Spleen (tissue), 13 donors: ENCODE measurements at places on chromosomes 13 and 19. TPM values are rescaled to one million over a fixed set of nuclear protein-coding genes. Genes with fewer than 3 reads are reported as not detected.
A peak's percentile ranks its signal among the peaks of the same experiment; 100 is the strongest.

The SPRY2 gene
- 36.3 TPM for total RNA-seq

DNA sequence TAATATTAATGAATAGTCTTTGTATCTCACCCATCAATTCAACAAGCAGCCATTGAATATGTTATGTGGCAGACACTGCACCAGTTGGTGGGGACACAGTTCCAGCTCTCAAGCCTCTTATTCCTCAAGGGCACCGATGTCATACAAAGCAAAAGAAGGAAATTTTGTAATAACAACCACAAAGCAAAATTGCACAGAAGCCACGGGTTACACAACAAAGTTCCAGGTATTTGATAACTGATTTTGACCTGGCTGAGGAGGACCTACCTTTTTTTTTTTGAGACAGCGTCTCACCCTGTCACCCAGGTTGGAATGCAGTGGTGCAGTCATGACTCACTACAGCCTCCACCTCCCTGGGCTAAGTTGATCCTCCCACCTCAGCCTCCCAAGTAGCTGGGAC, 266.7 kb downstream of the FOXO1 start:
- DNase-seq, result no peak

The KLK10 gene
- total RNA-seq, result not detected

GRCh38 chr19:6593651-6594416, 2.9 kb upstream of the CD70 start:
- DNase-seq, result no peak

GRCh38 chr13:107250628-107251027, 682.7 kb upstream of the ARGLU1 start:
- DNase-seq, result no peak

- DNase-seq, result no peak
Measured at GRCh38 chr13:73767747-73768315, 366.4 kb downstream of the KLF12 start.

- DNase-seq, result no peak
Measured at GRCh38 chr13:59099182-59099974, 1064.3 kb downstream of the DIAPH3 start.

DNA sequence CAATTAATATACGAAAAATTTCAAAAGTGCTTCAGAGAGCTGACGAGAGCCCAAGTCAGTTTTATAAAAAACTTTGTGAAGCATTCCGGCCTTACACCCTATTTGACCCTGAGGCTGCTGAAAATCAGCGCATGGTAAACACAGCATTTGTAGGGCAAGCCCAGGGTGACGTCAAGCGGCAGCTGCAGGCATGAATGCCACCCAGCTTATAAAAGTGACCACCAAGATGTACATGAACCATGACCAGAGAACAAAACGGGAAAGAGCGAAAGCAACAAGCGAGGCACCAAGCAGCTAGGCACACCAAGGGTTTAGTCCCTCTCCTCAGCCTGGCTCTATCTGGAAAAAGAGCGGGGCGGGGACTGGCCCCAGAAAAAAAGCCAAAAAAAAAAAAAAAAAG, 6.0 kb downstream of the SIGLEC11 start:
- DNase-seq, result peak; percentile 52

GRCh38 chr19:56476651-56477428, at the start of gene ZNF667:
Gene ZNF667, minus strand, starts transcription at chr19:56477345. Its CDS starts 14,975 bp downstream, at chr19:56462370.
- peak; percentile 74 for DNase-seq

- DNase-seq, result no peak
Measured at GRCh38 chr13:55615081-55615480, 1525.6 kb upstream of the PRR20A start.

DNA sequence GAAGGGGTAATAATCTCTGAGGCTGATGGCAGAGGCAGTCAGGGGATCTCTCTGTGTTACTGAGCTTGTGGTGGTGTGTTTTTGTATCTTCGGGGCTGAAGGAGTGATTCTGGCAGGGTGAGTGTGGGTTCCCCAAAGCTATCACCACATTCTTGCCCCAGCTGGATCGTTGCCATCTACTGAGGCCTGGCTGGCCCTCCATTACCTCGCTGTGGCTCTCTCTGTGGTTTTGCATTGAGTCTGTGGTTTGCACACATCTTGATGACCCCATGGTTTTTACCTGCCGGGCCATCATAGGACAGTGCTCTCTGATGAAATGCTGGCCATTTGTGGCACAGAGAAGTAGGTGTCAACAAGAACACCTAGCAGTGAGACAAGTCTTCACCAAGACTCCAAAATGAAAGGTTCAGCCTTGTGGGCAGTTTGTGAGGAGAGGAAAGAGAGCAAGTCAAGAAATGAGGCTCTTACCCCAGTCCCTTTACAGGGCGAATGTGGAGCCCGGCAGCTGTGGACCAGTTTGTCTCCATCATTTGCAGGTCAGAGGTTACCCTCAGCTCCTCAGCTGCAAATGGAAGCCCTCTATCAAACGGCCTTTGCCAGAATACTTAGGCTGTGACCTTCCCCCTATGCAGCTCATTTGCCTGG, 69.0 kb upstream of the NPAS1 start:
- no peak for DNase-seq

- no peak for DNase-seq
Measured at GRCh38 chr13:50873467-50873866, 30.0 kb upstream of the DLEU7 start.

The DDX39A gene
- 155 TPM for total RNA-seq

GRCh38 chr19:15062036-15062435, 12.8 kb downstream of the CASP14 start:
- DNase-seq, result no peak

DNA sequence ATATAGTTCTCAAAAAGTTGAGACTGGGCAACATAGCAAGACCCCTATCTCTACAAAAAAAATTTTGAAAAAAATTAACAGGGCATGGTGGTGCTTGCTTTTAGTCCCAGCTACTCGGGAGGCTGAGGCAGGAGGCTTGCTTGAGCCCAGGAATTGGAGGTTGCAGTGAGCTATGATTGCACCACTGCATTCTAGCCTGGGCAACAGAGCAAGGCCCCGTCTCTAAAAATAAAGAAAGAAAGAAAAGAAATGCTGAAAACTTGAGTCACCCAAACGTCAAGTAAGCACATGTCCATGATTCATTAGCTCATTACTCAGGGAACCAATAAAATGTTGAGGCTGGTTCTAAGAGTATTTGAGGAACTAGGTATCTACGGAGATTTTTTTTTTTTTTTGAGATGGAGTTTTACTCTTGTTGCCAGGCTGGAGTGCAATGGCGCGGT, 33.9 kb upstream of the SEMA6B start:
- DNase-seq, result no peak

- DNase-seq, result no peak
Measured at GRCh38 chr13:55937180-55937579, 1203.5 kb upstream of the PRR20A start.

The DNAAF3 gene
- not detected for total RNA-seq

- DNase-seq, result no peak
Measured at GRCh38 chr13:23817136-23817535, 72.1 kb downstream of the MIPEP start.

The PRRG2 gene
- 0.94 TPM for total RNA-seq

DNA sequence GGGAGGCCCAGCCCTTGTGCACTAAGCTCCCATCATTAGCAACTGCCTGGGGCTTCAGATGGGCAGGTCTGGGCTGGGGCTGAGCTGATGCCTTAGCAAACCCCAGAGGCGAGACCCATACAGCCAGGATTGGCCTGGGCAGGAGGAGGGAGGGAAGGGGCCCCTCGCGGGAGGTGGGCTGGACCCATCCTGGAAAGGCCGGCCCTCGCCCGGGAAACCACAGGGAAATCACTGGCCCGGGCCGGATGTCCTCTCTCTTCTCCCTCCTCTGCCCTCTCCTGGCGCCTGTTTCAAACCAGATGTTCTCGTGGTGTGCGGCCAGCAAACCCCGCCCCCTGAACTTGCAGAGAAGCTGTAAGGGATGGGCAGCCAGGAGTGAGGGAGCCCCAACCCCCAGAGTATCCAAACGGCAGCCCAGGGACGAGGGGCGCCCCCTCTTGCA, 43.1 kb downstream of the TMEM255B start:
- peak; percentile 74 for DNase-seq

DNA sequence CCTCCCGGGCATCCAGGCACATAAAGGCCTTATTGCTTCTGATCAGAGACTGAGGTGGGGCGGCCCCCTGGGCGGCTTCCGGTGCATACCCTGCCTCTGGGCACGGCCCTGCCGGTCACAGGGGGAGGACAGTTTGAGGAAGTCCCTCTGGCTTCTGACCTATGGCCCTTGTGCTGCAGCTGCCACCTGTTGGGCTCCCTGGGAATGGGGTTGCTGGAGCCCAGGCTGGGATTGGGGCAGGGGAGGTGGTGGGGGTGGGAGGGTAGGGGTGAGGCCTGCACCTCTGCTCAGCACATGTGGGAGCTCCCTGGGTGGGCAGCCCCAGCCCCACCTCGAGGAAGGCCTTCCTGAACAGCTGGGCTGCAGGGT, 10.7 kb downstream of the ANO8 start:
- no peak for DNase-seq

The ATXN8OS gene
- total RNA-seq, result not detected

- no peak for DNase-seq
Measured at GRCh38 chr19:18830488-18830887, 1.3 kb upstream of the UPF1 start.

- DNase-seq, result no peak
Measured at GRCh38 chr13:108451121-108451520, 178.3 kb upstream of the MYO16 start.

DNA sequence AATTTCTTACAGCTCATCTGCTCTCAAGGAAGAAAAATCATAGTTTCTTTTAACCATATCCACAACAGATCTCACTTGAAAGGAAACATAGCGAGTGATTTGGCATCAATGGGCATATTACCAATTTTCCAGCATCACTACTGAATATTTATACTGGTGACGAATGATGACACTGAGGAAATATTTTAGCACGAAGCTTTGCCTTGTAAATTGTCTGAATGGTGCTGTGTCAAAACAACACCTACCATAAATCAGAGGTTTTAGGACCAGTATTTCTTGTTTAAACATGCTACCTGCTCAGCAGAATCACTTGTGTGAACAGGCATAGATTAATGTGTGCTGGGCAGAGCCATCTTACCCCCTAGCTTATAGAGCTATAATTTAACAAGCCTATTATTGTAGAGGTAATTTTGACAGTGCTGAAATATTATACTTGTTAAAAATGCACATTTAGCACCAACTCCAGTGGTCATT, 146.8 kb downstream of the ABCC4 start:
- no peak for DNase-seq

The ARHGAP33 gene
- 14.2 TPM for total RNA-seq

The ZNF665 gene
- total RNA-seq, result 5.2 TPM

- no peak for DNase-seq
Measured at GRCh38 chr13:89694451-89694850, 1653.0 kb upstream of the MIR17HG start.

DNA sequence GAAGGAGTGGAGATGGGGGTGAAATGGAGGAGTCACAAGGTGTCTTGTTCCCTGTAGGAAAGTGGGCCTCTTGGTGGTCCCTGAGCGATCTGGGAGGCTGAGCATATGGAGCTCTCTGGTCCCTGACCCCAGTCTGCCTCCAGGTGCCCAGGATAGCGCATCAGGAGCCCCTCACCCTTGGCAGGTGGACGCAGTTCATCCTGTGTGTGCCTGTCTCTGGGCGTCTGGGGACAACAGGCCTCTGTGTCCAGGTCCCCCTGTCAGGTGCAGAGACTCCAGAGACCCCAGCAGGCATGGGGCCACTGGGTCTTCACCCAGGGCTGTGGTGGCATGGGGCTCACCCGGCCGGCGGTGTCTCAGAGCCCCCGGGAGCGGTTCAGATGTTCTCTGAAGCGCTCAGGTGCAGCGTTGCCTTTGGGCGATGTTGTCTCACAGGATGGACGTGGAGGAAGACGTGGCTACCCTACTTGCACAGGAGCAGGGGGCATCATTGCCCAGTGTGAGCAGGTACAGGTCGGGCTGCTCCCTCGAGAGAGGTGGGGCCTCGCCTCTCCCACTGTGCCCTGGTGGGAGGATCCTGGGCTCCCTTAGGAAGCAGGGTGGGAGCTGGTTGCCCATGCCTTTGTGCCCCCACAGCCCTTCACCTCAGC, 58.1 kb upstream of the TPM4 start:
- no peak for DNase-seq

GRCh38 chr13:24502533-24503378, 9.8 kb downstream of the PARP4 start:
- DNase-seq, result no peak

- DNase-seq, result no peak
Measured at GRCh38 chr19:16100524-16100923, 11.2 kb upstream of the RAB8A start.
